ENCODE measurements at places on chromosomes 16 and 17.

DNA sequence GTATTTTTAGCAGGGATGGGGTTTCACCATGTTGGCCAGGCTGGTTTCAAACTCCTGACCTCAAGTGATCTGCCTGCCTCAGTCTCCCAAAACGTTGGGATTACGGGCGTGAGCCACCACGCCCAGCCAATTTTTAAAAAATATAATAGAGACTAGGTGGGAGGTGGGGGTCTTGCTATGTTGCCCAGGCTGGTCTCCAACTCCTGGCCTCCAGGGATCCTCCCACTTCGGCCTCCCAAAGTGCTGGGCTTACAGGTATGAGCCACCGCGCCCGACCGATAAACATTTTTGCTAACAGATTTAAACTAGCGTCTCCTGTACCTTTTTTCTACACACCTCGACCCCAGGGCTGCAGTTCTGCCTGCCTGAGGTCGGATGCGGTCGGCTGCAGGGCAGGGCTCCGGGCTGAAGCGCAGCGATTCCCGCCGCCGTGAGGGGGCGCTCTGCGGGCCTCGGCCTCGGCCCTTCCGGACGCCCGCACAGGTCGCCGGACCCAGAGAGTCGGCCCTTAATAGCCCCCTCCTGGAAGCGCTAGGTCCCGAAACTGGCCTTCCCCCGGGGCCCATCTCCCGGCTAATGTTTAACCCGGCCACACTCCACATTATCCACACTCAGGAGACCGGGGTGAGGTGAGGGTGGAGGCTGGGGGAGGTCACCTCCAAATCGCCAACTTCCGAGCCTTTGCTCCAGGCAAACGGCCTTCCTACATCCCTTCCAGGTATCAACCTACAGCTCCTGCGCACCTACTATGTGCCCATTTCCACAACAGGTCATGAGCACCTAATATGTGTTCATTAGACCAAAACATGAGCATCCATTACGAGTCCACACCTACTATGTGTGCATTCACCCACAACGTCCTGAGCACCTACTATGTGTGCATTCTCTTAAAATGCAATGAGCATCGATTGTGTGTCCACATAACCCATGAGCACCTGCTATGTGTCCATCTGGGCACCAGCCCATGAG is 2.0 kb upstream of the GLIS2 start:
- no peak for DNase-seq

DNA sequence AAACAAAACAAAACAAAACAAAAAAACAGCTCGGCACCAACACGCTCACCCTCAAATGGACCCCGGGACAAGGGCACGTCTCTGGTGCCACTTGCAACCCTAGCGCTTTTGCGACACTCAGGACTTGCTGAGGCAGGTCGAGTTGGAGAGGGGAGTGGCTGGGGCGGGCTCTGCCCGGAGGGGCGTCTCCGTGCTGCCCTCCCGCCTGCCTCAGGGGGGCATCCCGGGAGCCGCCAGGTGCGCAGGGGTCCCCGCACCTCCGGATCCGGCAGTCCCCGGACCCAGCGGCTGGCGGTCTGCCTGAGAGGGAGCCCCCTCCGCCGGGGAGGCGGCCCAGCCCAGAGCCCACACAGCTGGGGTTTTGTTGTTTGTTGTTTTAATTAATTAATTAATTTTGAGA is at the start of gene SLC52A1:
Gene SLC52A1 (minus strand): TSS at position 112 of the 400 bp plus-strand sequence. CDS start 820 bp downstream, outside the sequence.
- DNase-seq: no peak

DNA sequence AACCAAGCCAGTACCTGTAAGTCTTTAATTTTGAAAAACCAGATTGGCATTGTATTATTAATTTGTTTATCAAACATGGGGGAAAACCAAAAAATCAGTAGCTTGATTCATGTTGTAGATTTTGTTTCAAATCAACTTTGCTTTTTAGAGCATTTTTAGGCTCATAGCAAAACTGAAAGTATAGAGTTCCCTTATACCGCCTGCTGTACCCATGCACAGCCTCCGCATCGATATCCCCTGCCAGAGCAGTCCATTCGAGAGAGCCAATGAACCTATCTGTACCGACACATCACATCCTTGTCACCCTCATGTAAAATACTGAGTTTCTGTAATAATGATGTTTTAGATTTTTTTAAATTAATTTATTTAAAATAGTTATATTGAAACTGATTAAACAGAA is 16.2 kb upstream of the MRC2 start:
- DNase-seq: no peak

GRCh38 chr16:88974080-88974915 is 2.7 kb downstream of the CBFA2T3 start:
- no peak for DNase-seq

DNA sequence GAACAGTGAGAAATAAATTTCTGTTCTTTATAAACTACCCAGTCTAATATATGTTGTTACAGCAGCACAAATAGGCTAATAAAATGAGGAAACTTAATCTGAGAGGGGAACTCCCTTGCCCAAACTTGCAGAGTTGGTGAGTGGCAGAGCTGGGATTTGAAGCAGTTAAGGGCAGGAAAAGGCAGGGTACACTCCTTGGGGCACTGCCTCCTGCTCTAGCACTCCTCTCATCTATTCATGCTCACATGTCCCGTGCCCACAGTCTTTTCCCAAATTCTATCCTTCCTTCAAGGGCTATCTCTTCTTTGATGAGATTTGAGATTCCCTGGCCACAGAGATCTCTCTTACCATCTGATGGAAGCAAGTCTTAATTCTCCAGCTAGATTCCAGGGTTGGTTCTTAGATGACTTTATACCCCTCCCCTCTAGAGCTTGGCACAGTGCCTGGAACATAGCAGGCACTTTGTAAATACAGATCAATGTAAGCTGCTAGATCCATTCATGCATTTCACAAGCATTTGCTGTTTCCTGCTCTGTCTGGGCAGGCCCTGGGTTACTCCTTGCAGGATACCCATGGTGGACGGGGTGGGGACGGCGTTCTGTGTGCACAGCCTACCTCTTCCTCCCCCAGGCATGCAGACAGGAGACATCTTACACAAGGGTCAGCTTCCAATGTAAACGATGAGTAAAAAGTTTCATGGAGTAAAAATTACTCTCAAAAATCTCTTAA is 39.2 kb upstream of the ABCC12 start:
- peak; percentile 98 for DNase-seq

GRCh38 chr16:89446136-89446974 is 44.0 kb downstream of the ANKRD11 start:
- DNase-seq: no peak

GRCh38 chr16:75271441-75272096 is 20.1 kb upstream of the BCAR1 start:
- DNase-seq: no peak

DNA sequence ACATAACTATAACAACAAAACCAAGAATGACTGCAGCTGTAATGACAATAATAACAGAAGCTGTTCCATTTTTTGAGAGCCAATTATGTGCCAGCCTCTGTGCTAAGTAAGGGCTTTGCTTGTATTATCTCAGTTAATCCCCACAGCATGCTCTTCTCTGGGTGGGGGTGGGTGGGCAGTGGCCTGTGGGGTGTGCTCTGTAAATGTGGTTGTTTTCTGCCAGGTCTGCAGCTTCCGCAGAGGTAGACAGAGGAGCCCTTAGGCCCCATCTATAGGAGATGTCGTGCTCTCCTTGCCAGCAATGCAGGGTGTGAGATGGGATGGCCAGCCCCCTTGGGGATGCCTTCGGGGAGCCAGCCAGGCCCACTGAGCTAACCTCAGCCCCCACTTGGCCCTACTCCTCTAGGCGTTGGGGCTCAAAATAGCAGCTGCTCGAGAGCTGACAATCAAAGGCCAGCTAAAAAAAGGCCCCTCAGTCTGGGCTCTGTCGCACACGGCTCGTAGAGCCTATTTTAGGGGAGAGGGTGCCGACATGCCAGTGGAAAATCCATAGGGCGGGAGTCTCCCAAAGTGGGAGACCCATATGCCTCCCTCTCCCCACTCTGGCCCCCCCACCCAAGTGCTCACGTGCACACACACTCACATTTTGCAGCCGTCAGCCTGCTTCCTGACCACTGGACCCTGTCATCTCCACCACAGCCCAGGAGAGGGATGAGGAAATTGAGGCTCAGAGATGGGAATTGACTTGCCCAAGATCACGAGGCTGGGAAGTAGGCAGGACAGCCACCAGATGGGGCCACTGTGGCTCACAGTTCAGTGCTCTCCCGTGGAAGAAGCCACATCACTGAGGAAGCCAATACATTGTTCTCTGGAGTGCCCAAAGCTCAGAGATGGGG is 15.8 kb downstream of the CDH16 start:
- no peak for DNase-seq

DNA sequence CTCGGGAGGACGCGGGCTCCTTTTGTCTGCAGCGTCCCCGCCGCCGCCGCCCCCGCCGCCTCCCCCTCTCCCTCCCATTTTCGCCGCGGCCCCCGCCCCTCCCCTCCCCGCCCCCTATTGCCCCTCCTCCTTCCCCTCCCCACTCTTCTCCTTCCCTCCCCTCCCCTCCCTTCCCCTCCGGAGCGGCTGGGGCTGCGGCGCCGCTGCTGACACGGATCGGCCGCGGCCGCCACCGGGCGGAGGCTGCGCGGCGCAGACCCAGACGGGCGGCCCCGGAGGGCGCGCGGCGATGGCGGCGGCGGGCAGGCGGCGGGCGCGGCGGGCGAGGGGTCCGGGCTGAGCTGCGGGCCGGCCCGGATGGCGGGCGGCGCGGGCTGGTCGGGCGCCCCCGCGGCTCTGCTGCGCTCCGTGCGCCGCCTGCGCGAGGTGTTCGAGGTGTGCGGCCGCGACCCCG is at the start of gene RAB11FIP4:
Gene RAB11FIP4 (plus strand): TSS at position 180 of the 454 bp plus-strand sequence. CDS start 178 bp downstream, at position 358.
- no peak for DNase-seq

DNA sequence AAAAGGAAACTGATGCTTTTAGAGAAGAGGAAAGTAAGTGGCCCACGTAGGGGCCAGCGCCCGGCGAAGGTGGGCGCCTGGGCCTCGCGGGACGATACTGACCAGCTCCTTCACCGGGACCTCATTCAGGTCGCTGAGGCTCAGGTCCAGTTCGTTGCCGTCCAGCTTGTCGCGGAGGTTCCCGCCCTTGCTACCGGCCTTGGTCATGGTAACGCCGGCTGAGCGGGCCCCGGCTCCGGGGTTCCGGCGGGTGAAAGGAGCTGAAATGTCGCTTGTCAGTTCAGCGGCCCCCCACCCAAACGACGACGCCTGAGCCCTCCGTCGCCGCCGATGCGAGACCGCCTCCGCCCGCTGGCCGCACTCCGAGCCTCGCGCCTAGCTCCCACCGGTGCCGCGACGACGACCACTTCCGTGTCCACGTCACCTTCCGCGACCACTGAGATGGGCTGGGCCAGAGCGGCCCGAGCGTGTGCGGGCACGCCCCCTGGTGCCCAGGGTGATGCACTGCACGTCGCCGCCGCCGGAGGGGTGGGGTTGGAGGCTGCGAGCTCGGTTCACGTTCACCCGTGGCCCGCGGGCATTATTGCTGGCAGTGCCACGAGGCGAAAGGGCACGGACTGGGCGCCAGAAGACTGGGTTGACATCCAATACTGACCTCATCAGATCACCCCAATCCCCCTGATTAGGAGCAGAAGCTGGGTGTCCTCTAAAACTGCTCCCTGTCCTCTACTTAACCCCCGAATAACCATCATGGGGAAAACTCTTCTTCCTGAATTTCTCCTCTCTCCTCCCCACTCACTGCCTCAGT is at the start of gene LRRC59:
Gene LRRC59 (minus strand): TSS at position 413 of the 808 bp plus-strand sequence. CDS start 206 bp downstream, at position 207.
- peak; percentile 89 for DNase-seq

Data from RWPE2 (cell line).